ENCODE measurements at places on chromosomes 7 and 10.

GRCh38 chr7:140327261-140327661 lies 71.1 kb downstream of the SLC37A3 start:
- no peak for DNase-seq

DNA sequence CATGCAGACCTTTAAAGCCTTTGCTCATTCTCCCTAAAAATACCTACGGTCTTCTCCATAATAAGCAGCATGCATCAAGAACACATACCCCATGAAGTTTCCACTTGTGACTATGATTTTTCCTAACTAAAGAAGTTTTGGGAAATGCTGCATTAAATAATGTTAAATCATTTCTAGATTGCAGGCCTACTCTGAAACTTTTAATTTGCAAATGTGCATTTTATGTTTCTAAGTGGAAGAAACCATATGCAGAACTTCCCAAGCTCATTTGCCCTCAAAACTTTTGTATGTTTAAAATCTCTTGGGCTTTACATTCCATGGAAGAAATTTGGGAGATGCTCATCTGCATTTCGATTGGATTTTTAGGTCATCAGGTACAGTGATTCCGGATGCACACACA lies 63.6 kb downstream of the ITGB8 start:
- DNase-seq, result no peak

GRCh38 chr7:85186083-85186520 lies 754 bp downstream of the SEMA3D start:
- DNase-seq, result no peak

DNA sequence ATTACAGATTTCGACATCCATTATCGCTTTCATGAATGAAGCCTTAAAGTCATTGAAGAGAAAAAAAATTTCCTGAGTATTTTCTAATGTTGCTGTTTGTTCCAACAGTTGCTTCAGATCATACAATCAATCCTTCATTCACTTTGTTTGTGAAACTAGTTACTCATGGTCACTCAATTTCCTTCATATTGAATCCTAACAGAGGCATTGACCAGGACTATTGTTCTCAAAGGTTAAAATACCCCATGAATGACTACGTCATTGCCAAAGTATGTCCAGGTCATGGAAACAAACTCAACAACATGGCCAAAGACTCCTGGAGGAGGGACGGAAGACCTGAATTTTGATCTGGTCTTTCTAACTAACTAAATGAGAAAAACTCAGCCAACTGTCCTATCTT lies 54.0 kb upstream of the ABCB5 start:
- no peak for DNase-seq

DNA sequence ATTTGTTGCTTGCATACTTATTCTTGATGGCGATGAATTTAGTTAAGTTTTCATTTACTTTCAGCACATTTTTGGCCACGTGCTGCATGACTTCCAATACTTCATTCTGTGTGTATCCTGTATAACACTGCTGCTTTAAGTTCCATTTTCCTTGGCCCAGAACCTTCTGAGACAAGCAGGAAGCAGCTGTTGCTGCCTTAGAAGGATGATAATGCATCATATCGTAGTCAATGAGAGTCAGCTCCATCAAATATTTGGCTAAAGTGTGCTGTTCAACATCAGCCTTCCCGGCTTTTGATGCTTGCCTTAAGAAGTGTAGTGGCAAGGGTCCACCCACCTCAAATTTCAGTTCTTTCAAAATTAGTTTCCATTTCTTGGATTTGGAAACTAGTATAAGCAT lies 59.2 kb upstream of the GLCCI1 start:
- DNase-seq, result no peak

DNA sequence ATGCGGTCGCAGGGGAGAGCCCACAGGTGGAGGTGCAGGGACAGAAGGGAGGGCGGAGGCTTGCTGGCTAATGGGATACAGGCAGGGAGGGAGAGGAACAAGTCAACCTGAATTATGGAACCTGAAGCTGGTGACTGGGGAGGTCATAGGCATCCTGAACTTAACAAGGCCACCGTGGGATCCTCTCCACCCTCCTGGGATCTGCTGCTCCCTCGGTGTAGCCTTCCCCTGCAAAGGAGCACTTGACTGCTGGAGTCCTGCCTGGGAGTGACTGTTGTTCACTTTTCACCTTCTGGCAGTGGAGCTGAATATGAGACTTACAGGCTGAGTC lies 223.1 kb downstream of the GFRA1 start:
- DNase-seq, result no peak

DNA sequence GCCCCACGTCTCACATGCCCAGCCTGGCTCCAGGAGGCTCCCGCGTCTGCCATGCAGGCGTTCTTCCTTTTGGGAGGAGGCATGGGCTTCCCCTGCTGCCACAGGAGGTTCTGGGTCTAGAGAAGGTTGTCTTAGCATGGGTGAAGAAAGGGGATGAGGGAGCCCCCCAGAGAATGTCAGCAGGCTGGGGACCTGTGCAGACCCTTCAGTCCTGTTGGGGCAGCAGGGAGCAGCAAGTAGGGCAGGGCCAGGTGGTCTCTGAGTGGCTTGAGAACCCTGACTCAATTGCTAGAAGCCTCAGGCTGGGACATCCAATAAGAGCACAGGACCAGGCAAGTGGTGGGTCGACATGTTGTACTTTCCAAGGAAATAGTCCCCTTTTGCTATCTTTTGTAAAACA lies 34.4 kb upstream of the ADCYAP1R1 start:
- no peak for DNase-seq

DNA sequence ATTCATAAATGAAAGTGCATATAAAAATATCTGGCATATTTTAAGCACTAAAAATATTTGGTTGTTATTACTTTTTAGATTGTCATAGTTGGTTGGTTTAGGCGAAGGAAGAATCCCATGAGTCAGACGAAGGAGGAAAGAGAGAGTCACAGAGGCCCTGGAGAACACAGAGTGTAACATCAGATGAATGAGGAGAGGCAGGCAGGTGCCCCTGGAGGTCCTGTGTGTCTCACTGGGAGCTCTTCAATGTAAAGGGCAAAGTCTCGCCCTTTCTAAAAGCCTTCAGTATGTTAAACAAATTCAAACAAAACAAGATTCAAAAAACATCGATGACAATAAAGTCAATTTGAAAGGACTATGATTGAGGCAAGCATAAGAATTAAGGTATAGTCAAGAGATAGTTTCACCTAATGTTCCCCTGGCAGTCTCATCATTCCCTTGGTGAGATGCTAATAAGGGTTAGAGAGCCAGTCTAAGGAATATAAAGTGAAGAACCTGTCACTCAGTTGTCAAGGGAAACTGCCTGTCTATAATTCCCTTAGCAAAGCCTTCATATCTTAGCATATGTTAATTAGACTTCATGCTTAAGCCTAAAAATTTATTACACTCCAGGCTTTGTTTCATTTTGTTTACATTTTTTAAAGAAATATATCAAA lies 194.3 kb downstream of the TPK1 start:
- no peak for DNase-seq

GRCh38 chr7:12458520-12459131 lies 55.0 kb upstream of the VWDE start:
- no peak for DNase-seq

DNA sequence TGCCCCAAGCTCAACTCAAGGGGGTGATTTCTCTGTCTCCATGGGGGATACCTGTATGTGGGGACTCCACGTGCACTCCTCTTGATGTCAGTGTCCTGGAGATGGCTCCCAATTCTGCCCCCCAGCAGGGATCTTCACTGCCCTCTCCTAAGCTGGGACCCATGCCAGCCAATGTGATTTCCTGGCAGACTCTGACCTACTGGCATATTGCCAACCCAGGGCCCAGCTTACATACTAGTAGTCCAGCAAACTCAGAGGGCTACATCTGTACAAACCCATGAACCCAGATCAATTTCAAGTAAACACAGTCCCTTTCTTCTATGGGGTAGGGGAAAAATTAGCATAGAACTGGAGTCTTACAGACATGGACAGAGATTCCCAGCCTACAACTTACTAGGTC lies 26.2 kb upstream of the BMPR1A start:
- no peak for DNase-seq

DNA sequence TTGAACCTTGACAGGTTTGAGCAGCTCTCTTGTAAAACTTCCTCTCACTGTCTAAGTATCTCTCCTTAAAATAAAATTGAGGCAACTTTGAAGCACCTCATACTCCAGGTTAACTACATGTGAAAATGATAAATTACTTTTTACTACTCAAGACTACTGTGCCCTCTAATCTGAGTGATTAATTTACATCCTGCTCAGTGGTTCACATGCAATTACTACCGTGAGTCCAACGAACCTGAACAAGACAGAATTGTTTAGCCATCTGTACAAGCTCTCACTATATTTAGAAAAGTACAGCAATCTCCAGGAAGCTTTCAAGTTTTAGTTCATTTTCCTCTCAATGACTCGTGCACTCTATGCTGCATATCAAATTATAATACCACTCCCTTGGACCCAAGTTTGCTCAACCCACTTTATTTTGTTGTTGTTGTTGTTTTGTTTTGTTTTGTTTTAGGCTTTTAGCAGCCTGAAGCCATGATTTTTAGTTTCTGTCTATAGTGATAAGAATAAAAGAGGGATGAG lies 21.2 kb downstream of the PDE1C start:
- DNase-seq, result no peak

DNA sequence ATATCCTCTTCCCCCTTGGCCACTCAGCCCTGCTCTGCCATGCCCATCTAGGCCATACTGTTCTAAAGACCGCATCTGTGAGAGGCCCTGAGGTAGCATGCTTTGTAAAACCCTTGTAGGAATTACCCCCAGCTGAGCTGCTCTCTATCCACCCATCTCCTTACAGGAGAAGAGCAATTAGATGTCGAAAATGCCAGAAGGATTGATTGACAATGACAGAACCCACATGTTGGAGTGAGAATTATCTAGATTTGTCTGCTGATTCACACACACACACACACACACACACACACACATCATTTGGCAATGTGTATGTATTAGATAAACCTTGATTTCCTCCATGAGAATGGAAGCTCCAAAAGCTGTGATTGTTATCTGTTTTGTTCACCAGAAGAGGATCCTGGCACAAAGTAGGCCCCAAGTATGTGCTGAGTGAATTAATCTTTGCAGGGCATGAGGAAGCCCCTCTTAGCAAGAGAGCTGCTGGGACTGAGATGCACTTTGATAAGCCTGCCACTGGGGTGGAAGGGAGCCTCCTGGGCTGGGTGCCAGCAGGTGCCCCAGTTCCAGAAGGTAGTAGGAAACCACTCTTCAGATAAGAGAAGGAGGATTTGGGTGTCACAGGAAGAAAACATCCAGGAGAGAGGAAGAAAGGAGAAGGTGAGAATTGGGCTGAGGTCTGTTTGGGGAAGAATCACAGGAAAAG lies 187.5 kb upstream of the ADO start:
- no peak for DNase-seq

GRCh38 chr10:133039107-133039802 lies 48.5 kb upstream of the ADGRA1 start:
- no peak for DNase-seq
